ENCODE measurements at places on chromosomes 4 and X.

GRCh38 chrX:53374222-53374820, 48.1 kb downstream of the SMC1A start:
- no peak for DNase-seq

DNA sequence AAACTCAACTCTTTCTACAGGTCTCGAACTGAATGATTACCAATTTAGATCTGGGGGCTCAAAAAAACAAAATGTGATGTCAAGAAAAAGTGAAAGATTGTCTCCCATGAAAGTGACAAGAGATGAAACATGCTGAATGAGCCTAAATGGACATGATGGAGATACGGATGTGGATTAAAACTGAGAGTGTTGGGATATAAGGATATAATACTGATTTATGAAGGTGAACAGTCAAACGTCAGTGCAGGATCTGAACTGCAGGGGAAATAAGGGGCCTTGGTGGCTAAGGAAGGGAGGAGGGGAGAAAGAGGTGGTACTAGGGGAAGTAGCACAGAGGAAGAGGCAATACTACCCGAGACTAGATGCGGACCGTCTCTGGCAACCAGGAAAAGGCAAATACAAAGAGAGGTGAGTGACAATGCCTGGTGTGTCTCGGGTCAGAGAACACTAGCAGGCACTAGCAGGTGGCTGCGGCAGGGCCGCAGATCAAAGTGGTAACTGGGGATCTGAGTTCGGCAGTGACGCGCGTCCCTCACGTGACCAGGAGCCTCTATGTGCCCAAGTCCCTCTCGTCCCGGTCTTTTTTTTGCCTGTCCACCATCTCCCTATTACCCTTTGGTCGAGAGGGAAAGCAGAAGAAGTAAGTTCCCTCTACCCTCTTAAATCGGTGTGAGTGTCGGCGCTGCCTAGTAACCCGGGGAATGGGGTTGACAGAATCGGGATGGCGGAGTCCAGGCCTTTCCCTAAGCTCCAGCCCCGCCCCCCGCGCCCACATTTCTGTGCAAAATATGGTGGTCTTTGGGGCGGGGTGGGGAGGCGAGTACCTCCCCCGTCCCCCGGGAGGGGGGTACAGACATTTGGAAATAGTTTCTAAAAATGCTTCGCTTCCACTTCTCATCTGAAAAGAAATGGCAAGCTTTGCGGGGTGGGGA, at the start of gene TCEAL1:
Gene TCEAL1 (plus strand): TSS at position 590 of the 932 bp plus-strand sequence. CDS start 942 bp downstream, outside the sequence.
- peak; percentile 25 for DNase-seq

GRCh38 chrX:109707720-109708119, 25.3 kb downstream of the ACSL4 start:
- no peak for DNase-seq

- no peak for DNase-seq
Observed at GRCh38 chr4:148522995-148523394, 80.8 kb upstream of the NR3C2 start.

DNA sequence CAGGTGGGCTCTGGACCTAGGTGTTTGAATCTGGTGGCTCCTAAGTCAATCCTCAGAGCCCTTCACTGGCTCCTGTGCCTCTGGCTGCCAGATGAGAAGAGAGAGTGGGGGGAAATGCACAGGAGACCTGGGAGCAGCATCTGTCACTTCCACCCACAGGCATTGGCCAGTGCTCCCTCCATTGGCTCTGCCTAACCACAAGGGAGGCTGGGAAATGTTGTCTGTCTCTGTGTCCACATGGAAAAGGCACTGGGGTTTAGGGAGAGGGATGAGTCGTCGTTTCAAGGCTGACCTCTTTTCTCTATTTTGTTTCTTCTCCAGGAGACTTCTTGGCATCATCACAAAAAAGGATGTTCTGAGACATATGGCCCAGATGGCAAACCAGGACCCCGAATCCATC, 76.4 kb downstream of the CLCN4 start:
- no peak for DNase-seq

GRCh38 chr4:152564336-152564735, 28.4 kb upstream of the FBXW7 start:
- DNase-seq, result no peak

DNA sequence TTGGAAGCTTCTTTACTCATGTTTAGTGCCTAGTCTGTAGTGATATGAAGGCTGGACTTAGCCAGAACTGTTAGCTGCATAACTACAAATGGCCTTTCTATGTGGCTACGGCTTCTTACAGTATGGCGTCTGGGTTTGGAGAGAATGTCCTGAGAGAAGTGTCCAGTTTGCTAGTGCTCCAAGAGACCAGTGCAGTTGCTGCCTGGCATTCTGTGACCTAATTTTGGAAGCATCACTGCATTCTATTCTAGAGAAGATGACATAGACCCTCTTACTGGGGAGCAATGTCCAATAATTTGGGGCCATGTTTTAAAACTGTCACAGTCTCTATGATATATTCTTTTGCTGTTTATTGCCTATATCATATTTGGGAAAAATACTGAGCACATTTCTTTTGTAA, 74.2 kb downstream of the STAG2 start:
- no peak for DNase-seq

DNA sequence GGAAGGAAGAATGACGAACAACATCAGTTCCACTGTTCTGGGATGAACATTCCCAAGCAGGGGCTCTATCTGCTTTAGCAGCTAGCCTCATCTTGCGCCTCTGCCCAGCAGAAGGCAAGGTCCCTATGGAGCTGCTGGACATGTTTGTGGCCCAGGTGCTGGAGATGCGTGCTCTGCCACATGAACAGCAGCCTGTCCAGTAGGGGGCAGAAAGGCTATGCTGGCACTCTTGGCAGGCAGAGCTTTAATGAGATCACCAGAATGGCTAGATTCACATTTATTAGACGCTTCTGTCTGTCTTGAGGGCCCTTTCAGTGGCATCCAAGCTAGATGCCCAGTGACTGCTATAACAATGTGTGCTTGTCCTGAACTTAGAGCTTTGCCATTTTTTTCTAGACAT, 1826.0 kb downstream of the STIM2 start:
- DNase-seq, result peak; percentile 18

- DNase-seq, result no peak
Observed at GRCh38 chr4:2172161-2172560, 69.8 kb downstream of the HAUS3 start.

DNA sequence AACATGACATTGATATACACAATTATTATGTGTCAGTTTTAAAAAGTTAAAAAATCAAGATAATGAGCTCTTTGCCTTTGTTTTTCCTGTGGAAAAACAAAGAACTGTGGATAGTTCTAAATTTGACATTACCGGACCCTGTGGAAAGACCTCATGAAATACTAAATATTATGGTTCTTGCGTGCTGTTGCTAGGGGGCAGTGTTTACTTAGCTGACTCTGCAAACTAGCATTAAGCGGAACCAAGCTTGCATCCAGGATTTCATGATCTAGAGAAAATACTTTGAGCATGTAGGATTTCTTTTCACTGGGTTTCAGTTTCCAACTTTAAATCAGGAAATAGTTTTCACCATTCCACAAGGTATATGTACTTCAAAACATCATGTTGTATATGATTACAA, 33.6 kb downstream of the CLCN4 start:
- peak; percentile 22 for DNase-seq

DNA sequence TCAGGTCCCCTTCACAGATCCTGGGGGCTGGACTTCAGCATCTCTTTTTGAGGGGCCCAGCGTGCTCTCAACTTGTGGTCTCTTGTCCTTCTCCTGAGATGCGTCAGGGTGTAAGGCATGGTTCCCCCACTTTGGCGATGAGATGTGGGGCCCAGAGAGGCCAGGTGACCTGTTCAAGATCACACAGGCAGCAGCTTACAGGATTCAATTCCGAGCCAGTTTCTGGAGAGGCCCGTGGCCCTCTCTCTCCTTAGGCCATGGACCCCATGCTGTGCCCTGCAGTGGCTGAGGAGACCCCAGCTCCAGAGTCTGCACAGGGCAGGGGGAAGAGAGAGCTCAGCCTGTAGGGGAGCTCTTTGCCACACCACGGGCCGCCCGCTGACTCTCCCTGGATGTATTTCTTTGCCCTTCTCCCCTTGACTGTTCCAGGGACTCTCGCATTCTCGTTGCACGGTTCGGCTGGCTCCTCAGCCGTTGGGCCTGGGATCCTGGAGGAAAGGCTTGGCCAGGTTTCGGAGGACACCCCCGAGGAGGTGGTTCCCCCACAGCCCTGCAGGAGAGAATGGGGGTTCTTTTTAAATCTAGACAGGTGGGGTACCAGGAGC, 18.6 kb downstream of the NSG1 start:
- no peak for DNase-seq

DNA sequence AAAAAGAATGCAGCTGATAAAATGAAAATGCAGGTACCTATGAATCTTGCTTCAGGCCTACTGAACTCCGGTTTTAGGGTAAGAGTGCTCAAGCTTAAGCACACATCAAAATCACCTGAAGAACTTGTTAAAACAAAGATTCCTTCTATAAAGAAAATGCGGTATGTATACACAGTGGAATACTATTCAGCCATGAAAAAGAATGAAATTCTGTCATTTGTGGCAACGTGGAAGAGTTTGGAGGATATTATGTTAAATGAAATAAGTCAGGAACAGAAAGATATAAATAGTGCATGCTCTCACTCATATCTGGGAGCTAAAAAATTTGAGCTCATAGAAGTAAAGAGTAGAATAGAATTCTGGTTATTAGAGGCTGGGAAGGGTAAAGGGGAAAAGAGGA, 14.0 kb upstream of the CHM start:
- DNase-seq, result no peak

DNA sequence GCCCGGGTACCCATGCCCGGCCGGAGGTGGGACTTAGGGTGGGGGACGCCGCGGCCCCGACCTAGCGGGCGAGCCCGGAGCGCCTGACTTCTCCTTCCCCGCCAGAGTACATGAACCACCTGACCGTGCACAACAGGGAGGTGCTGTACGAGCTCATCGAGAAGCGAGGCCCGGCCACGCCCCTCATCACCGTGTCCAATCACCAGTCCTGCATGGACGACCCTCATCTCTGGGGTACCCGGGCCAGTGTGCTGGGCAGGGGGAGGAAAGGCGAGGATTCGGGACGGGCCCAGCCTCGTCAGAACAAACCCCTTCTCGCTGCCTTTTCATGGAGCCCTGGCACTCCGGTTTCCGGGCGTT, 622 bp downstream of the TAFAZZIN start:
- DNase-seq, result peak; percentile 32

DNA sequence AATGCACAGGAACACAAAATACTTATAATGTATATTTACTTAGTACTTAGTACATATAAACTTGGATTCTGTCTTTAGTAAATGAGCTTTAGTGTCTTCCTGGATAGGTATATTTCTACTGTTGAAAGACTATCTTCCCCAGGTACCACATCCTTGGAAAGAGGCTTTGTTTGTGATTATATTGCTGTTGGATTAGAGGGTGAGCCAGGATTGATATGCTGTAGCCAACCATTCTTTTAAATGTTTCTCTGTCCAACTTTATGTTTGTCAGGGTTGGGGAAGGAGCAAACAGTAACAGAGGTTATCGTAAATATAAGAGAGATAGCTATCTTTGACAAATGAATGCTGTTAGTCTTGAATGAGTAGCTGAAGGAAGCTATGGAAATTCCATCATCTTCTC, 213.2 kb downstream of the SPRY1 start:
- no peak for DNase-seq

DNA sequence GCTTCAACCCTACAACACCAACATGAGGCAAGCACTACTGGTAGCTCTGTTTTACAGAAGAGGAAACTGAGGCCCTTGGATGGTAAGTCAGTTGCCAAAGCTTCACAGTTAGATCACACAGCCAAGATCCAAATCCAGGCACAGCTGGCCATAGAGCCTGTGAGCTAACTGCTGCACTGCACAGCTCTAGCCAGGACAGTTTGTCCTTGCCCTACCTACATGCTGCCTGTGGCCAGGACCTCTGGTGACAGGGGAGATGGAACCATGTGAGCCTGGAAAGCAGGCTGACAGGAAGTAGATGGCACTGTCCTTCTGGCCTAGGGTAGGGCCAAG, 257.8 kb downstream of the FBXW7 start:
- no peak for DNase-seq

- peak; percentile 60 for DNase-seq
Observed at GRCh38 chr4:84965553-84966381, 723 bp downstream of the WDFY3 start.

Measured in neural crest cell (in vitro differentiated cells).